ENCODE measurements at places on chromosomes 7 and 10.
A peak's percentile ranks its signal among the peaks of the same experiment; 100 is the strongest.

DNA sequence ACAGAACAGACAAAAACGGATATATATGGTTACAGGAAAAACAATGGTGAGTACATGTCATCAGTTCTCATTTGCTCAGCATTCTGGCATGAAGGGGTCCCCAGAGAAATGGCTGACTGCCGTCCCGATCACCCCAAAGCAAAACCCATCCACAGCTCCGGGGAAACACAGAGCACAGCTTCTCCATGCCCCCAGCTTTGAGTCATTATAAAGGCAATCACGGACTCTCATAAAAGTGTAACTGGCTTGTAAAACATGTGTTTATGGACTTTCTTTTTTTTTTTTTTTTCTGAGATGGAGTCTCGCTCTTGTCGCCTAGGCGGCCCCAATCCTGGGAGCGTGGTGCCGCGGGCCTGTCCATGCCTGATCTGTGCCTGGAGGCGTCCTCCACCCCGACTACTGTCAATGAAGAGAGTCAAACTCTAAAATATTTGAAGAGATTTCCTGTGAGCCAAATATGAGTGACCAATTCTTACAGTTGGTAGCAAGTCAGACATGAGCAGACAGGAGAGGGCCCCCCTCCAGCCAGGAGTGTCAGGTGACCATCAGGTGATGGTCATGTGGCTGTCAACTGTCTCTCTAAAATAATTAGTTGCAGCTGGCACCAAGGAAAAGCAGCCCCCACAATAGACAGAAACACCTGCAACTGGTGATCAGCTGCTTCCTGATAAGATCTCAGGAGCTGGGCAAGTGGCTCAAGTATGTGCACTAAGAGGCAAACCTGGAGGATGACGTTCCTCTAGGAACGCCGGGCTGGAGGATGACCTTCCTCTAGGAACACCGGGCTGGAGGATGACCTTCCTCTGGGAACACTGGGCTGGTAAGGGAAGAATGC, 21.7 kb upstream of the NOM1 start:
- DNase-seq: no peak

DNA sequence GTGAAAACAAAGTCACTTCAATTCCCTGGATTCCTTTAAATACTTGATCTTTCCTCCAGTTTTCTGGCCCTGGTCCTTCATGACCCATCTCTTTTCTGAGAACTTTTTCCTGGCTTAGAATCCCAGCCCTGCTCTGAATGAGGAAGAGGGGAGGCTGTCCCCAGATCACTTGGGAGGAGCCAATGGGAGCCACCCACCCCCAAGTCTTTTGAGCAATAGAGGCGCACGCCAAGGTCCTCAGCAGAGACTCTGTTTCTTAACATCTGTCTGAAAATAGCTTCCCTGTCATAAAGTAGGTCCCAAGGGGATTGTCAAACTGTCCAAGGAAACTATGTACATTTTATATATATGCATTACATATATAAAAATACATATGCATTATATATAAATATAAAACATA, 126.8 kb downstream of the ADRA2A start:
- no peak for DNase-seq

- DNase-seq: peak; percentile 57
Observed at GRCh38 chr7:116776610-116777289, 85.6 kb upstream of the CAPZA2 start.

GRCh38 chr7:155481764-155482163, 23.8 kb downstream of the EN2 start:
- no peak for DNase-seq

GRCh38 chr10:73959484-73960243, 38.3 kb upstream of the VCL start:
- no peak for DNase-seq

GRCh38 chr10:93190372-93190771, 116.7 kb downstream of the CYP26A1 start:
- no peak for DNase-seq

DNA sequence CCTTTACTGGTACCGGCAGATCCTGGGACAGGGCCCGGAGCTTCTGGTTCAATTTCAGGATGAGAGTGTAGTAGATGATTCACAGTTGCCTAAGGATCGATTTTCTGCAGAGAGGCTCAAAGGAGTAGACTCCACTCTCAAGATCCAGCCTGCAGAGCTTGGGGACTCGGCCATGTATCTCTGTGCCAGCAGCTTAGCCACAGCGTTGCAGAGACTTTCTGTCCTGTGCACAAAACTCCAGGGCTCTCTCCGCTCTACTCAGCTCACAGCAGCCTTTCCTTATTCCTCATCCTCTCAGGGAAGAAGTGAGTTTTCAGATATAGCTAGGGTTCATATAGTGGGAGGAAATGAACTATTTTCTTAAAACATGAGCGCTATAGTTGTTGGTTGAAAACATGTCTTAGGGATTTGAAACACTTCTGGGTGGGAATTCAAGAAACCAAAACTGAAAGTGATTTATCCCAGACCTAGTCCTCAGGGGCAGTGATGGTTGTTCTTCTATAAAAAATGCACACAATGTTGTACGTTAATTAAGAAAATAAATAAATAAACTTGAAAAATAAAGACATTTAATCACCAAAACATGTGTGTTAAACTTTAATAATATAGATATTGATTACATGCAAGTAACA, 150.2 kb upstream of the PRSS58 start:
- DNase-seq: no peak

Data from NCI-H2081 (cell line).